ENCODE measurements at places on chromosomes 7 and 10.
A peak's percentile ranks its signal among the peaks of the same experiment; 100 is the strongest.

DNA sequence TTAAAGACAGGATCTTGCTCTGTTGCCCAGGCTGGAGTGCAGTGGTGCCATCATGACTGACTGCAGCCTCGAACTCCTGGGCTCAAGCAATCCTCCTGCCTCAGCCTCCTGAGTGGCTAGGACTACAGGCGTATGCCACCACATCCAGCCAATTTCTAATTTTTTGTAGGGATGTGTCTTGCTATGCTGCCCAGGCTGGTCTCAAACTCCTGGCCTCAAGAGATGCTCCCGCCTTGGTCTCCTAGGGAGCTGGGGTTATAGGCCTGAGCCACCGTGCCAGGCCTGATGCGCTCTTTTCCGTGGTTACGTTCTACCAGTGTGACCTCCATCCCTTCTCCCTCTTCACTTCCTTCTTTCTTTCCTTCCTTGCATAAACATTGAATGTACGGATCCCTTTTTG, 34.2 kb upstream of the IL15RA start:
- H3K27ac ChIP-seq, result no peak overlapping the region
- H3K36me3 ChIP-seq, result no peaks in the 10 kb centered on the region
- no peaks in the 10 kb centered on the region for H3K4me1 ChIP-seq
- no peak overlapping the region for H3K4me3 ChIP-seq
- no peak for DNase-seq

DNA sequence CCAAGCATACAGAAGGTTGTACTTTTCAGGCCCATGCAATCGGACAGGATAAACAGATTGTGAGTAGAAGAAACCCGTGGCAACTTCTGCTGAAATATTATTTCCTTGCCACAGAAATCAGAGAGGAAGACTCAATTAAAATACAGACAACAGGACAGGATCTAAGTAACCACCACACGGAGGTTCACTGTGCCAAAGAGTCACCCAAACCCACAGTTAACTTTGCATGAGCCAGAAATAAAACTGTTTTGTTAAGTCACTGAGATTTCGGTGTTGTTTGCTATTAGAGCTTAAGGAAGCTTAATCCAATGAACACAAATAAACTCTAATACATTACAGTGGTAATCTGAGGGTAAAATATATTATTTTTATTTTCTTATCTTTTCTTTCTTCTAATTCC, 14.0 kb downstream of the PNPLA8 start:
- no peaks in the 10 kb centered on the region for H3K27me3 ChIP-seq
- DNase-seq, result no peak
- no peak overlapping the region for H3K27ac ChIP-seq
- no peaks in the 10 kb centered on the region for H3K4me1 ChIP-seq
- H3K4me3 ChIP-seq, result no peak overlapping the region

GRCh38 chr7:22731766-22732165, 4.8 kb downstream of the IL6 start:
- H3K4me1 ChIP-seq, result peaks cover 16% of the 10 kb centered on the region
- no peak overlapping the region for H3K27ac ChIP-seq
- no peak overlapping the region for H3K4me3 ChIP-seq
- H3K27me3 ChIP-seq, result no peaks in the 10 kb centered on the region
- H3K36me3 ChIP-seq, result no peaks in the 10 kb centered on the region

DNA sequence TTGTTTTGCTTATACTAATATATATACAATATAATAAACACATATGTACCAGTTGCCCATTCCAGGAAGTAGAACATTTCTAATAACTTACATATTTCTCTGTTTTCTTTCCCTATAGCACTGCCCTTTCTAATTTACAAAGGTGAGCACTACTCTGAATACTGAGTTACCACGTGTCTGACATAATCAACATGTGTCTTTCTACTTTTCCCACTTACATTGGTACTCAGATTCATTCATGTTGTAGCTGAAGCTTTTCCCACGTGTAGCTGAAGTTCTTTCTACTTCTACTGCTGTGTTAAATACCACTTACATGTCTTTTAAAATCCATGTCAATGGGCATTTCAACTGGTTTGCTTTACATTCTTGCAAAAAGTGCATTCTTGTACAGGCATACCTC, 317.3 kb downstream of the DGKB start:
- DNase-seq, result no peak
- no peaks in the 10 kb centered on the region for H3K4me1 ChIP-seq
- no peaks in the 10 kb centered on the region for H3K36me3 ChIP-seq
- H3K4me3 ChIP-seq, result no peak overlapping the region
- no peaks in the 10 kb centered on the region for H3K27me3 ChIP-seq
- H3K27ac ChIP-seq, result no peak overlapping the region

DNA sequence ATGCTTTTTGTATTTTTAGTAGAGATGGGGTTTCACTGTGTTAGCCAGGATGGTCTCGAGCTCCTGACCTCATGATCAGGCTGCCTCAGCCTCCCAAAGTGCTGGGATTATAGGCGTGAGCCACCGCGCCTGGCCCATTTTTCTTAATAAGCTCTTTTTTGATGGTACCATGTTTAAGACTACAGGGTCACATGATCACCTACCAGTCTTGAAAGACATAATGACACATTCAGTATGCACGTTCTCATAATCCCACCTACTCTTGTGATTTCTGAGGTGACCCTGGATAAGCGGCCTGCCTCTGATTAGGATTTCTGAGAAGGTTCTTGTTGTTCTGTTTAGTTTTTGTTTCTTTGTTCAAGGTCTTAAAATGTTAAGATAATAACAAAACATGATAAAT, 43.7 kb upstream of the PLXNA4 start:
- no peaks in the 10 kb centered on the region for H3K4me1 ChIP-seq
- H3K4me3 ChIP-seq, result no peak overlapping the region
- H3K27me3 ChIP-seq, result no peaks in the 10 kb centered on the region

GRCh38 chr7:33685503-33685902, 219.8 kb upstream of the BMPER start:
- H3K4me3 ChIP-seq, result no peak overlapping the region
- no peak for DNase-seq
- peaks cover 11% of the 10 kb centered on the region for H3K4me1 ChIP-seq
- no peaks in the 10 kb centered on the region for H3K36me3 ChIP-seq

DNA sequence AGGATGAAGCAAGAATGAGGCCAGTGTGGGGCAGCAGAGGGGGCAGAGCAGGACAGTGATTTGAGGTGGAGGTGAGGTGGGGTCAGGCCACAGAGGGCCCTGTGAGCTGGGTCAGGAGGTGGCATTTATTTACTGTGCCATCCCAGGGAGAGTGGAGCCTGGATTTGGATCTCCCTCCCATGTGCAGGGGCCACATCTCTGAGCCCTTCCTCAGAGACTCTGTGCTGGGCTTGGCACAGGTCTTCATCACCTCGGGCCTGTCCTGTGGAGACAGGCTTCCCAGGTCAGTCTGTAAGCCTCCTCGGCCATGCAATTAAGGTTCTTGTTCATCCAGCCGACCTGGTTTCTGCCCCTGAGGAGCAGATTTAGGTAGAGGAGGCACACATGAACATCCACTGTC, 40.9 kb downstream of the ZNF777 start:
- no peak overlapping the region for H3K4me3 ChIP-seq
- no peak for DNase-seq

- no peaks in the 10 kb centered on the region for H3K27me3 ChIP-seq
- H3K36me3 ChIP-seq, result no peaks in the 10 kb centered on the region
- no peak overlapping the region for H3K4me3 ChIP-seq
- no peak overlapping the region for H3K27ac ChIP-seq
These were observed 161.5 kb downstream of the CREB5 start for GRCh38 chr7:28573651-28574301.

GRCh38 chr7:122140918-122141317, 3.1 kb downstream of the AASS start:
- no peaks in the 10 kb centered on the region for H3K27me3 ChIP-seq
- H3K4me3 ChIP-seq, result no peak overlapping the region
- no peak for DNase-seq
- no peak overlapping the region for H3K27ac ChIP-seq
- H3K36me3 ChIP-seq, result no peaks in the 10 kb centered on the region

- DNase-seq, result no peak
- no peaks in the 10 kb centered on the region for H3K36me3 ChIP-seq
- H3K4me1 ChIP-seq, result peaks cover 4% of the 10 kb centered on the region
- no peak overlapping the region for H3K27ac ChIP-seq
- peak overlapping the region; percentile 50 for H3K4me3 ChIP-seq
- no peaks in the 10 kb centered on the region for H3K27me3 ChIP-seq
These were observed 649 bp downstream of the SCD start for GRCh38 chr10:100347568-100348195.

DNA sequence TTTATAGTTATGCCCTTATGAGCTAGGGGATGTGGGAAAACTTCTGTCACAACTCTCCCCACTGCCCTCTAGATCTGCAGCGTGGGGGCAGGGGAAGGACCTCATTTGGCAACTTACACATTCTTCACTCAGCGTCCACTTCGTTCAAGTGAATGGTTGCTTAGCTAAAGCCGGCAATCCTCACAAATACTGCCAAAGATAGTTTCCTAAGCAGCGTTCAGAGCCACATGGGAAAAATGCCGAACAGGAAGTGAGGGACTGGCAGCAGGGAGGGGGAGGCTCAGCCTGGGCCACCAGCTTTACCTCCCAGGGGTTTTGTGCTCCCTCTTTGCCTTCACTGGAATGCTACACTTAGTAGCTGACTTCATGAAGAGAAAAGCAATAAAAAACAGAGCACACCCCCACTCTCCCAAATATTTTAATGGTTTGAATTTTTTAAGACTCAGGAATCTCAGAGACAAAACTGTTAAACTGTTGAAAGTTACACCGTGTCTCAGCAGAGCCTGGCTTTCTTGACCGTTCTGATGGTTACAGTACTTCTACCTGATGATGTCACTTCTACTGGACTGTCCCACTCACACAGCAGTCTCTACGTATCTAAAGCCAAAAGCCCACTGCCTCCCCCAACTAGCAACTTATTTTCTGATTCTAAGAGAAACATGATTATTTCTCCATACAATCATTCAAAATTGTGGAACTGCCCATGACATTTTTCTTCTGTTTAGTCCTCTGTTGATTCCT, 10.4 kb downstream of the GRM3 start:
- no peaks in the 10 kb centered on the region for H3K36me3 ChIP-seq
- DNase-seq, result peak; percentile 80
- no peaks in the 10 kb centered on the region for H3K4me1 ChIP-seq
- H3K27me3 ChIP-seq, result no peaks in the 10 kb centered on the region

GRCh38 chr7:66919304-66919703, 1.7 kb upstream of the TMEM248 start:
- H3K4me1 ChIP-seq, result peaks cover 27% of the 10 kb centered on the region
- H3K27ac ChIP-seq, result no peak overlapping the region
- H3K36me3 ChIP-seq, result no peaks in the 10 kb centered on the region
- DNase-seq, result no peak
- no peaks in the 10 kb centered on the region for H3K27me3 ChIP-seq

GRCh38 chr7:115086146-115086841, 164.4 kb downstream of the MDFIC start:
- peaks cover 23% of the 10 kb centered on the region for H3K4me1 ChIP-seq
- H3K4me3 ChIP-seq, result no peak overlapping the region
- H3K27ac ChIP-seq, result no peak overlapping the region
- DNase-seq, result no peak

DNA sequence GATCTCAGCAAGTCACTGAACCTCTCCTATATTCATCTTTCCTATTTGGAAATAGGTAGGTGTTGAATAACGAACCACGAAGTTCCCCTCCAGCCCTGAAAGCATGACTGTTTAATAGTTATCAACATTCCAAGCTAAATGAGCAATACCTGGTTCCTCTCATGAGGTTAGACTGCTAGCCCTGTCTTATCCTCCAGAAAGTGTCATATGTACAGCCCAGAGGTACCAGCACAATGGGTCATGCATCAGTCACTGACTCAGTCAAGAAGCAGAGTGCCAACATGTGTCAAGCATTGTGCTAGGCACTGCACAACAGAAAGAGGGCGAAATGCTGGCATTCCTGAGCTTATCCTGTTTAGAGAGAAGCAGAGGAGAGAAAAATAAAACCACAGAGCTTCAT, 70.0 kb downstream of the AMPH start:
- no peak overlapping the region for H3K4me3 ChIP-seq
- H3K4me1 ChIP-seq, result no peaks in the 10 kb centered on the region
- no peak overlapping the region for H3K27ac ChIP-seq
- no peaks in the 10 kb centered on the region for H3K27me3 ChIP-seq

DNA sequence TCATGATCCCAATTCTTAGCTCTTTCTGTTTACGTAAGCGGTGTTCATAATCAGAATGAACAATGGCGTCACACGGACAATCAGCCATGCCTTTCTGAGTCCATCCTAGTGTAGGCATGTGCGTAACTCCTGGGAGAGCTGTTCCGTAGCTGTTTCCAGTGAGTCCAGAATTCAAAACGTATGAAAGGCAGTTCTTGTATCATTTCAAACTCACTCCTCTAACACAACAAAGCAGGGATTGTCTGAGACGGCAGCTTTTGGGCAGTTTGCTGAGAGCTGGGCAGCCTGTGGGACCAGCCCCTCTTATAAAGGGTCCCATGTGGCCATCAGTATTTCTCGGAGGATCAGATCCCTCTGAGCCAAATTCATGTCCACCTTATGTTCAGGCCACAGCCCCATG, 43.4 kb downstream of the PSPH start:
- no peaks in the 10 kb centered on the region for H3K4me1 ChIP-seq
- H3K27ac ChIP-seq, result no peak overlapping the region
- no peak overlapping the region for H3K4me3 ChIP-seq

DNA sequence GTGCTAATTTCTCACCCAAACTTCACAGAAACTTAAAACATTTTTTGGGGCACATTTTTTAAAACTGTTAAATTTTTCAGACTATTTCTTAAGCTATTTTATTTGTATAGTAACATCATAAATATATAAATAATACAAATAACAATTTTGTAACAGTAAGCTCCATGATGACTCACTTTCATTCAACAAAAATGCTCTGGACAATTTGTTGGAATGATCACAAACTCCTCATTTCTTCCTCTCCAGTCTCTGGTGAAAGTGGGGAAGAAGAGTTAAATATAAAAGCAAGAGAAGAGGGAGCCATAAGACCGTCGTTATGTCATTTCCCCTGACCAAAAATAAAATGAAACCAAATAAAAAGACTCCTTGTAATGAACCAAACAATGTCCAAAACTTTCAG, 162.4 kb downstream of the AGMO start:
- H3K27ac ChIP-seq, result no peak overlapping the region
- H3K4me1 ChIP-seq, result no peaks in the 10 kb centered on the region
- no peak for DNase-seq
- no peaks in the 10 kb centered on the region for H3K36me3 ChIP-seq
- no peak overlapping the region for H3K4me3 ChIP-seq
- H3K27me3 ChIP-seq, result no peaks in the 10 kb centered on the region

- no peaks in the 10 kb centered on the region for H3K36me3 ChIP-seq
- no peak overlapping the region for H3K4me3 ChIP-seq
- H3K4me1 ChIP-seq, result no peaks in the 10 kb centered on the region
These were observed 161.7 kb upstream of the TPK1 start for GRCh38 chr7:144997512-144997911.

GRCh38 chr7:27617651-27618381, 44.9 kb downstream of the HIBADH start:
- no peaks in the 10 kb centered on the region for H3K27me3 ChIP-seq
- no peak overlapping the region for H3K4me3 ChIP-seq
- no peak for DNase-seq
- H3K4me1 ChIP-seq, result no peaks in the 10 kb centered on the region

DNA sequence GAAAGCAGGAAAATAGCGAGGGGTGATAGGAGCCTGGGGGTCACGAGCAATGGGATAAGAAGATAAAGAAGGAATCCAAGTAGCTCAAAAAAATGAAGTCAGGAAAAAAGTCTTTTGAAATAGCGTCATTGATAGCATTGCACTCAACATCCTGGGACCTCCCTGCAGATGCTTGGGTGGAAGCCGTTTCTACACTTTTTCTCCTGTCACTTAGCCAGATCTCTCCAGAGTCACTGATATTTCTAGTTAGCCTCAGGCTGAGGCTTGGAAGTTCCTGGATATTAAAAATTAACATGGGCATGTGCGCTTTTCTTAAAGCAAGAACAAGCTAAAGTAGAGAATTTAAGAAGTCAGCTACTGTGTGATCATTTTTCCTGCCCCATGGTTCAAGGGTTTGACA, 39.5 kb upstream of the CHST15 start:
- H3K36me3 ChIP-seq, result no peaks in the 10 kb centered on the region
- no peaks in the 10 kb centered on the region for H3K4me1 ChIP-seq
- no peaks in the 10 kb centered on the region for H3K27me3 ChIP-seq
- H3K27ac ChIP-seq, result no peak overlapping the region

Measured in thyroid gland (tissue), 4 donors.